ENCODE measurements at places on chromosomes 12 and 14.

DNA sequence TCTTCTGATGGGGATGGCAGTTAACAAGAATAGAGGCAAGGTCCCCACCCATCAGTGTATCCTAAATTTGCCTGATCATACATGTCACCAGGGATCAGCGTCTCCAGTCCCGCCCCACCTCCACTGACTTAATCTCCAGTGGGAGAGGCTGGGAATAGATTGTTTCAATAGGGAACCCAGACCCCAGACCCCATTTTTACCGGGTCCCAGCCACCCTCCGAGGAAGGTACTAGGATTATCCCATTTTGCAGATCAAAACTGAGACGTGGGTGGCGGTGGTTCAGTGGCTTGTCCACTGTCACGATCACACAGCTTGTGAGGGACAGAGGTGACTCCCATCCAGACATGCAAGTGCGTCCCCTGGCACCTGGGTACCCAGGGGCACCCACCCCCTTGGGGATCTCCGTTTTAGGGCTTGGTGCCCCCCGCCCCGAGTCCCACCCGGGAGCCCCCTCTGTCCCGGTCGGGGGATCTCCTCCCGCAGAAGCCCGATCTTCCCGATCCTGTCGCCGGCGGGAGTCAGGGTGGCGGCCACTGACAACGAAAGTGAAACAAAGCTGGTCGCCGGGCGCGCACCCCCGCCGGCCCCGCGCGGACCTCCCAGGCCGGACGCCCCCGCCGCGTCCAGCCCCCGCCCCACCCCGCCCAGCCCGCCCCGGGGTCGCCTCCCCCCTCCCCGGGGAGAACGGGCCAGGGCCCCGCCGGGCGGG, 523 bp downstream of the WSB2 start:
- peak; percentile 87 for DNase-seq
- no peaks in the 10 kb centered on the region for H3K36me3 ChIP-seq
- peak overlapping the region; percentile 100 for H3K4me3 ChIP-seq
- peak overlapping the region; percentile 100 for H3K27ac ChIP-seq

DNA sequence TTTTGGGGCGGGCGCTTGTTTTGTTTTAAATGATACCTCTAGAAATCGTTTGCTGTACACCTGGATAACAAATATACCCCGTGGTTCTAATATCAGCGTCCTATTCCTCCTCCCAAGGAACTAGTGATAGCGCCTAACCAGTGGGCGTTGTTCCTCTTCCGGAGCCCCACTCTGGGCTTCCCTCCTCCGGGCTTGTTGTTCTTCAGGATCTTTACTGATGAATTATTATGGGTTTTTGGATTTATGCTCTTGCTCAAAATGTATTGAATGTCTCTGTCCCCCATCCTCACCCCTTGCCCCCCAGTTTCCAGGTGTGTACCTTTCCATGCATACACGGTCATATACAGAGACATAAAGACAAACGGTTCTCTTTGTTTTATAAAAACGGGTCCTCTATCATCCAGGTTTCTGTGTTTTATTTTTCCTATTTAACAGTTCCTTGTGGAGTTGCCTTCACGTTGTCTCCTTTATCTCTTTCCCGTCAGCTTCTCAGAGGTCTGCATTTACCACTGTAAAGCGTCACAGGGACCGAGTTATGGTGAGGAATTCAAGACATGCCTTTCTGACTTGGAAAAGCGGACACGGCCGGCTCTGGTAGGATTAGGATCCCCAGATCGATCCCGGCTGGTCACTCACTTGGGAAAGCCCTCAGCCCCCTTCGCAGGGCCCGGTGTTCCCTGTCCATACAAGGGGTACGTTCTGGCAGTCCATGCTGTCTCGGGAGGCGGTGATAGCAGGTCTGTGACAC, 655 bp upstream of the PLEKHG3 start:
- no peak overlapping the region for H3K4me3 ChIP-seq
- no peak overlapping the region for H3K27ac ChIP-seq
- no peaks in the 10 kb centered on the region for H3K36me3 ChIP-seq
- no peaks in the 10 kb centered on the region for H3K4me1 ChIP-seq
- no peak for DNase-seq
- no peaks in the 10 kb centered on the region for H3K27me3 ChIP-seq

GRCh38 chr14:102544747-102545460, 35.3 kb upstream of the ANKRD9 start:
- no peak overlapping the region for H3K4me3 ChIP-seq
- H3K36me3 ChIP-seq = no peaks in the 10 kb centered on the region
- no peak for DNase-seq
- no peak overlapping the region for H3K27ac ChIP-seq
- no peaks in the 10 kb centered on the region for H3K4me1 ChIP-seq
- no peaks in the 10 kb centered on the region for H3K27me3 ChIP-seq

DNA sequence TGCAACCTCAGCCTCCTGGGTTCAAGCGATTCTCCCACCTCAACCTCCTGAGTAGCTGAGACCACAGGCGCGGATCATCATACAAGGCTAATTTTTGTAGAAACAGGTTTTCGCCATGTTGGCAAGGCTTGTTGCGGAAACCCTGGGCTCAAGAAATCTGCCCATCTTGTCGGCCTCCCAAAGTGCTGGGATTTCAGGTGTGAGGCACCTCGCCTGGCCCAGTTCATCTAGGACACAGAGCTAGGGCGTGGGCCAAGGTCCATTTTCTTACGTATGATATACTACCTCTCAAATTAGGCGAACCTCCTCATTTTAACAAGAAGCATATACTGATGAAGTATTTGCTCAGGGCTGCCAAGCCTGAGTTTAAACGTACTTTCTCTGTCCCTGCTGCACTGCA, 2.1 kb downstream of the RPS29 start:
- no peaks in the 10 kb centered on the region for H3K36me3 ChIP-seq
- no peak overlapping the region for H3K27ac ChIP-seq
- DNase-seq = no peak
- no peaks in the 10 kb centered on the region for H3K4me1 ChIP-seq

All from aorta (tissue), 5 donors.